ENCODE measurements at places on chromosomes 2 and 18.

DNA sequence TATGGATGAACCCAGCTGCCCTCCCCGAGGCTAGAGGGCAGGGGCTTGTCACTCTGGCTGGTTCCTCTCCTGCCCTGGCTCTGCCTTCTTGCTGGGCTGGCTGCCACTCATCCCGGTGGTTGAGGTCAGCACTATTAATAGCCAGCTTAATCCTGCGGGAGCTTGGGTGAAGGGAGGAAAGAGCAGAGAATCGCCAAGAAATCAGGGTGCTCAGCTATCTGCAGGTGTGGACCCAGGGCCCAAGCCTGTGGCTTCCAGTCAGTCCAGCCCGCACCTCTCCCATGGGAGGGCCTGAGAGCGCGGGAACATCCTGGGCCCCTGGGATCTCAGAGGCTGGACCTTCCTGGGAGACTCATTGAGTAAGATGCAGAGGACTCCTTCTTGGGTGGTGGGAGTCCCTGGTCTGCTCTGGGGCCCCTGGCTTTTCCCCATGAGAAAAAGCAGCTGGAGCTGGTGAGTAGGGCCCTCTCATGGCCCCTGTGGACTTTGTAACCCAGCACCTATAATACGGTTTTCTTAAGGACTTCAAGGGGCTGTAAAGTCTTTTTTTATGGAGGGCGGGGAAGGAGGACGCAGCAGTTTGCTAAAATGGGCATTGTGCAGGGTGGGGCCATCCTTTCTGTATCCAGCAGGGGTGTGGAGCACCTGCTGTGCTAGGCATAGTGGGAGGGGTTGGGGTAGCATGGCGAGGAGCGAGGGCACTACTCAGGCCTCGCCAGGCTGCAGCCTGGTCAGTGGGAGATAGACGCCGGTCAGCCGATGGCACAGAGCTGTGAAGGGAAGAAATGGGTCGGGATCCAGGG is 27.4 kb upstream of the CNNM3 start:
- DNase-seq = no peak

DNA sequence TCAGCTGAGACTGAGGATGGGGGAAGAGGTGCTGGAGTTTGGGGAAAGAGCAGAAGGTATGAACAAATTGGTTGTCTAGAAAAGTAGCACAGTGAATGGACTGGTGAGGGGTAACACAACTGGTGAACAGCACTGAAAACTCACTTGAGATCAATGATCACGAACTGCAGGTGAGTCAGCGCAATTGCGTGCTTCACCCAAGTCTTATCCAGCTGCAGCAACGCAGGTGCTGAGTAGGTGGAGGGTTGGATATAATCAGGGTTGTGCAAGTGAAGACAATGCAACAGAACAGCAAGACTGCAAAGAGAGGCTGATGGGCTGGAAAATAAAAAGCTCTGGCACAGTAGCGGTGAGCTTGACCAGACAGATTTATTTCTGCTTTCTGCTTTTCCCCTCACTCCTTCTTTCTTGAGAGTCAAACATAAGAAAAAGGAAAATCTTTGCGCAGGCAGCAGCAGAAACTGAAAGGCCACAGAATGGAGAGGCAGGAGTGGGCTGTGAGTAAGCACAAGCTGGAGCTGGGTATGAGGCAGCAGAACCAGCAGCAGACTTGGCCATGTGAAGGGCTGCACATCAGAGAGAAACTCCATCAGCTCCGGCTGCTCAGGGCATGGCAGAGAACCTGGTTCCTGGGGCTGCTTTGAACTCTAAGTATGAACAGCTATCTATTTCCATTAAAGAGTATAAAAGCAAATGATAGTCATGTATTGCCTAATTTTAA is 99.4 kb upstream of the ARL5A start:
- DNase-seq = no peak

- DNase-seq = no peak
These were observed 395.8 kb downstream of the LNPK start for GRCh38 chr2:175606010-175606841.

- no peak for DNase-seq
These were observed 139.1 kb downstream of the MEP1B start for GRCh38 chr18:32328974-32329373.

DNA sequence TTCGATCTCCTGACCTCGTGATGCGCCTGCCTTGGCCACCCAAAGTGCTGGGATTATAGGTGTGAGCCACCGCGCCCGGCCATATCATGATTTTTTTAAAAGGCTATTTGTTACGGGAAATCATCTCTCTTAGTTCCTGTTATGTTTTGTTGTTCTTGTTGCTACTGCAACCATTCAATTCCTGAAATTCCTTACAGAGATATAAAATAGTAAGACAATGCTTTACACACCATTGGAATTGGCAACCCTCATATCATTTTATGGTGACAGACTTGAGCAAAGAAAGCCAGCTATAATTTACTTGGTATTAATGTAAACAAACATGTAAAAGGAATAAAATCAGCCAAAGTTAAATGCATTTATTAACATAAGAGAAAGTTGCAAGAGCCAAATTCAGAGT is 163.0 kb downstream of the FIGN start:
- DNase-seq = no peak

GRCh38 chr2:58698620-58699019 is 457.5 kb upstream of the FANCL start:
- no peak for DNase-seq

DNA sequence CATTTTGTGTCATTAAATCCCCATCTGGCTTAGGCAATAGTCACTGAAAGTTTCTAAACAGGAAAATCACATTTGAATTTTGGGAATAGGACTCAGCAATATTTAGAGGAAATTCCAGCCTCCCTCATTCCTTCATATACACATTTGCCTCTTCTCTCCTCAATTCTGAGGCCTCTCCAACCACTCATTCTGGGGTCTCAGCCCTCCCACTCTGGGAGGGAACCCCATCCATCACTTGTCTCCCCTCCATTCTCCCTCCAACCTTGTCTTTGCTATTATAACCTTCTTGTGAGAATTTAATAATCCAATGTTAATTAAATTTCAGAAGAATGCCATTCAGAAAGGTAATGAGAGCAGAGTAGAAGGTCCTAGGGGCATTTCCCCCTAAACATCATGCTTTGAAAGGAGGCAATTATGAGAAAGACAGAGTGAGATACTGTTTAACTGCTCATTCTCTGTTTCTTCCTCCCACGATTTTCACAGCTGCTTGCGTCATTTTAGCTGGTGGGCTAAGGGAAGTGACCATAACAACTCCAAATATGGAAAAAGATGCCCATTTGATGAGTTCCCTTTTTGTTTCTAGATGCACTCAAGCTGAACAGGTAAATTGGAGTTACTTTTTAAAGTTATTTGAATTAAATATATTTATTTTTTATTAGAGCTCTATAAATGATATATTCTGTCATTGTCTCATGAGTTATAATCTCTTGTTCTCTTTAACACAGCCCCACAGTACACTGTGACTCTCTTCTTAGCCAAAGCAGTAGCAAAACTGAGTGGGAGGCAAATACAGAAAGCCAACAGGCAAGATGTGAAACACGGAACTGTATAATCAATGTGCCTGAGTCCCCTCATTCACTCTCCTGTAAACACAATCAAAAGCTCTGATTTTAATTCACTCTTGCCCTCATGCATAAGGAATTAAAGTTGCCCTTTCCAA is 135.1 kb downstream of the DLGAP1 start:
- DNase-seq = no peak

GRCh38 chr18:45085916-45086624 is 405.4 kb downstream of the SETBP1 start:
- DNase-seq = no peak

DNA sequence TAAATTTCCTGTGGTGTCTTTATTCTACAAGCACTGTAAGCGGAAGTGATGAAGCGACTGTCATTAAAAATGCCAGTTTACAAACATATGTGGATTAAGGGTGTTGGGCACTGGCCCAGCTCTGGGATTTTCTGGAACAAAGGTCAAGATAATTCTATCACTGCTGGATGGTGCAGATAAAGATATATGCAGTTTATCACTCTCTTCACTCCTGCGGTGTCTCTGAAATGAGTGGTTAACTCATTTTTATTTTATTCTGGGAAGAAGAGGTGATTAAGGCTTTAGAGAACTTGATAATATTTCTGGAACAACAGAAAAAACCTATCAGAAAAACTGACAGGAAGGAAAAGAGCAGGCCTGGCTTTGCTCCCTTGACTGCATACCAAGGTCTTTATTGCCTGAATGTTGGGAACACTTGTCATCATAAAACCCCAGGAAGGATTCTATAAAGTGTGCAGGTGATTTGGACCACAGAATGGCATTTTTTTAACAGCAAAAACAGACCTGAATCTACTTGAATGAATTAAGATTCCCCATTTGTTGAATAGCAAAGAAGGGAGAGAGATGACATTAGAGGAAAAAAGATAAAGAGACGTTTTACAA is 32.4 kb downstream of the ABCB11 start:
- no peak for DNase-seq

- DNase-seq = no peak
These were observed 244.5 kb downstream of the TCF4 start for GRCh38 chr18:55343396-55344073.

- DNase-seq = no peak
These were observed 31.0 kb upstream of the GREB1 start for GRCh38 chr2:11502740-11503292.

- DNase-seq = peak; percentile 47
These were observed 137.5 kb downstream of the TPO start for GRCh38 chr2:1550658-1551316.

GRCh38 chr2:217757108-217757463 is 245.7 kb downstream of the TNS1 start:
- DNase-seq = no peak

GRCh38 chr2:65508225-65508624 is 75.8 kb upstream of the SPRED2 start:
- DNase-seq = no peak

DNA sequence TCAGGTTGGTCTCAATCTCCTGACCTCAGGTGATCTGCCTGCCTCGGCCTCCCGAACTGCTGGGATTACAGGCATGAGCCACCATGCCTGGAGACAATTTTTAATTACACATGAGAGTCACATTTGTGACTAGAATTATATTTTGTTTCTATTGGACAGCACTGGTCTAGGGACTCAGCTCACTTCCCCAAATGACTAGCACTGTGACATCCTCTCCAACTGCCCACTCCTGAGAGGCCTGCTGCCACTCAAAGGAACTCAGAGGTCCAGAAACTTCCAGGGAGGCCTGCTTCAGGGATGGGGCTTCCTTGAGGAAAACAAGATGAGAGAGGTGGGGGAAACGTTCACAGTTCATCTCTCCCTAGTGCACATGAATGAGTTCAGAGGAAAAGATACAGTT is 29.5 kb downstream of the TMEM163 start:
- DNase-seq = no peak

DNA sequence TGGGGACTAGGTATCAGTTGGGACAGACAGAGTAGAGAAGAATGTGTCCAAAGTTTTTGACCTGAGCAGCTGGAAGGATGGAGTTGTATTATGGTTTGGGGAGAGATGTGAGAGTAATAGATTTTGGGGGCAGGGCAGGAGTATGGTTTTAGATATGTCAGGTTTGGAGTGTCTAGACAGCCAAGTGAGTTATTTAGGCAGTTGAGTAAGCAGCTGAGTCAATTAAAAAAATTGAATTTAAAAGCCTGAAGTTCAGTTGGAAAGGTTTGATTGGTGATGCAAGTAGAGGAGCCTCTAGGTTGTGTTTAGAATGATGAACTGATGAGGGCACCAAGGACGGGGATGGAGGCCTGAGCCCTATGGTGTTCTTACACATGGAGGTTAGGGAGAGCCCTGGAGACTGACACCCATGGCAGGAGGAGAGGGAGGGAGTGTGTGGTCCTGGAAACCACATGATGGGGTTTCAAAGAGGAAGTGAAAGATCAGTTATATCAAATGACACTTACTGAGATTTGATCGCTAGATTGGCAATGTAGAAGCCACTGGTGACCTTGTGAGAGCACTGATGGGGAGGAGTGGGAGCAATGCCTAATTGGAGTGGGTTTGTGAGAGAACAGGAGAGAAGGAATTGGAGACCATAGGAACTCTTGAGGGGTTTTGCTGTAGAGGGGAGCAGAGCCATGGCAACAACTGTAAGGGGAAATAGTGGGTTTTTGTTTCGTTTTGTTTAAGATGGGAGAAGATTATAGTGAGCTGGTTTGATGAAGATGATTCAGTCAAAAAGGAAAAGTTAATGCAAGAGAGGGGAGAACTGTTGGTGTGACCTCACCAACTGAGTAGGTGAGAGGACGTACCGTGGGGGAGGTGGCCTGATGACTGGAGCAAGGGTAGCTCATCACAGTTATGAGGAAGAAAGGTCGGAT is 10.3 kb downstream of the ITGA6 start:
- peak; percentile 43 for DNase-seq

GRCh38 chr2:39855856-39856255 is 76.8 kb upstream of the THUMPD2 start:
- DNase-seq = no peak

DNA sequence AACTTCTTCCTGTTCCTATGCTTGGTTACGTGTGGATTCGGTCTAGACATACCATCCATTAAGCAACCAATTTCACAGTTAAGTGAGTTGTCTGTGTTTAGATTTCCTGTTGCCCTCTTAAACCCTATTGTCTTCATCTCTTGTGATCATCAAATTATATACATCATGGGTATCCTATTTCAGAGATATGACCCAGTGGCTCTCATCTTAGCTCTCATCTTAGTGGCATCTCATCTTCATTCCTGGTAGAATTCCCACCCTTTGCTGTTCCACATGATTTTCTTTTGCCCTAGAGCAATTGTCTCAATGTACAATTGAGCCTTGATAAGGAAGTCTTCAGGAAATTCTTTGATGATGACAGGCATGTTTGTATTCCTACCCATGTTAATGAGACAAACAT is 29.4 kb upstream of the FN1 start:
- no peak for DNase-seq

All from CD4-positive, alpha-beta T cell treated with Interleukin-10 for 1 hour (primary cell).